Stimulated activated CD4-positive, alpha-beta T cell treated with anti-CD3 and anti-CD28 coated beads, Interleukin-1b, Interleukin-23, amount 100 ng/mL, for 48 hours (primary cell): ENCODE measurements at places on chromosomes 7 and 10.

DNA sequence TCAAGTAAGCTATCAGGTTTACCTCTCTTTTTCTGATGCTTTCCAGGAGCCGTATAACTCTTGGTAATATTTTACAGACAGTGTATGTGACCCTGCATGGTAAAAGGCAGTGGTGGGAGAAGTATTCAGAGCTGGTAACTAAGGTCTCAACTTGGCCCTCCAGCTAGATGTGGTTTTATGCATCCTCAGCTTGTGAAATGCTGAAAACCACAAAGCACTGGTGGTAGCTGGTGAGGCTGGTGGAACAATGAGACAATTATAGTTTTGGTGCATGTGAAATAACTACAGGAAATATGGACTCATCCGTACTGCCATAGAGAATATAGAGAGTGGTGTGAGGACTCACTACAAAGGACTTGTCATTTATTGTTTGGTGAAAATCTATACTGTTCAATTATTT is 383.0 kb upstream of the PCDH15 start:
- no peak for DNase-seq

DNA sequence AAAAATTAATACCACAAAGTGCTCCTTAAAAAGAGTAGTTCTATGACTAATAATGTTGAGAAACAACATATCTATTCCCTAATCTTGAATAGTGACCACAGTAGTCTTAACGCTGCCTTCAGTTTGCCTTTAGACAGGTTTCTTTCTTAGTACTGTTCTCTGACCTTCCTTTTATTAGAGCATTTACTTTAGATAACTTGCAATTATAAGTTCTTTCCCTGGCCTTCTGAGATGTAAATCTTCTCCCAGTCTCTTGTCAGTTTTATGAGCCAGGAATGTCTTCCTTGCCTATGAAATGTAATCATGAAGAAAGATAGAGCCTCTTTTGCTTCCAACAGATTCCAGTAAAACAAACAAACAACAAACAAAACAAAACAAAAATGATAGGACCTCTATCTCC is 1119.8 kb upstream of the LRRTM3 start:
- DNase-seq: no peak

GRCh38 chr10:106242301-106242700 is 922.2 kb downstream of the SORCS1 start:
- no peak for DNase-seq

- no peak for DNase-seq
These were observed 187.5 kb downstream of the GPAM start for GRCh38 chr10:111996103-111996502.

DNA sequence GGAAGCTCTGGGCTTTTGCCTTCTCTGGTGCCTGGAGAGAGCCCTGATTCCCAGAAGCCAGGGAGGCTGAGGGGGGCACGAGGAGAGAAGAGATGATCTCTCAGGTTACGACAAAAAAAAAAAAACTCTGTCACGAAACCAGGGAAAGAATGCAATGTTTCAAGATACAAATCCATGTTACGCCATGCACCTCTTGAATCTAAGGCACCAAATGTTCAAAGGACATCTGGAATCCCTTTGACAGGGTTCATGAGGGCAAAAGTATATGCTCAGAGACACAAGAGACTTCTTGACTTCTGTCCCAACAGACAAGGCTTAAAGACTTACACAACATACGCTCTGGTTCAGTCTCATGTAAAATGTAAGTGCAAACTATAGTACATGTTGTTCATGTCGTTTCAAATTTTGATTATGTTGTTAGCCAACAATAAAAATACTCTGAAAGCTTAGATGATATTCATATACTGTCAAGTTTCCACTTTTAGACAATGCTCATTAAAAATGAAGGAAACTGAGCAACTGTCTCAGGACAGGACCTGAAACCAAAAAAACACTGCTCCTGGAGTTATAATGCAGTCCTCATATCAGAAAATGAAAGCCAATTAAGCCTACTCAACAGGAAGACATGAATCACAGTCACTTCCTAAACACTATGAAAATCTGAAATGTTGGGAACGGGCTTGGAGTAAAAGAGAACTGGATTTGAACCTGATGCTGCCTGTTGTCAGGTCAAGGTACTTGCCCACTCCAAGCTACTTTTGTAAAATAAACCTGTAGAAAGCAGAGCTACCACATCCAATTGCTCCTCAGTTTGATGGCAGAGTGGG is 72.3 kb downstream of the CHCHD3 start:
- DNase-seq: no peak

DNA sequence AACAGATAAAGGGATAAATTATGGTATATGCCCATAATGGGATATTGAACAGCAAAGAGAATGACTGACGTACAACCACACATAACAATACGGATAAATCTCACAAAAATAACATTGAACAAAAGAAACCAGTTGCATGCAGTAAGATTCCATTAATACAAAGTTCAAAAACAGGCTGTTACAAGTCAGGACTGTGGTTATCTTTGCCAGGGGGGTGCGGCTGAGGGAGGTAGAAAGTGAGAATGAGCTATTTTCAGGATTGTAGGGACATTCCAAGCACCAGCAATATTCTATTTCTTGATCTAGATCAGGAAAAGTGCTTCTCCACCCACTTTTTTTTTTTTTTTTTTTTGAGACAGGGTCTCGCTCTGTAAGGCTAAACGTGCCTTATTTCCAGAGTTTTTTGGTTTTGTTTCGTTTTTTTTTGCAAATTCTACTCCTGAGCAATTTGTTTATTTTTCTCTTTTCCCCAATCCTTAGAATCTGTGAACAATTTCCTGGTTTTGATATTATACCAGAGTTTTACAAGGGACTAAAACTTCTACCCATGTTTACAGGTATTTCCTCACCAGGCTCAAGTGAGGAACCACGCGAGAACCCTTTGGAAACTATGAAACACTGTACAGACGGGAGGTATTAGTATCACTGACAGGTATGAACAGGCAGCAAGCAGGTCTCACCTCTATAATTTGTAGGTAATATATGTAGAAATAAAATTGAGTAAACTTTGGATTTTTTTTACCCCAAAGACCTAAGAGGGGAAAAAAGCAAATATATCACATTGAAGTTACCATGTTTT is 9.9 kb downstream of the SMURF1 start:
- DNase-seq: no peak

- DNase-seq: no peak
These were observed 15.4 kb downstream of the AHCYL2 start for GRCh38 chr7:129240119-129240820.

DNA sequence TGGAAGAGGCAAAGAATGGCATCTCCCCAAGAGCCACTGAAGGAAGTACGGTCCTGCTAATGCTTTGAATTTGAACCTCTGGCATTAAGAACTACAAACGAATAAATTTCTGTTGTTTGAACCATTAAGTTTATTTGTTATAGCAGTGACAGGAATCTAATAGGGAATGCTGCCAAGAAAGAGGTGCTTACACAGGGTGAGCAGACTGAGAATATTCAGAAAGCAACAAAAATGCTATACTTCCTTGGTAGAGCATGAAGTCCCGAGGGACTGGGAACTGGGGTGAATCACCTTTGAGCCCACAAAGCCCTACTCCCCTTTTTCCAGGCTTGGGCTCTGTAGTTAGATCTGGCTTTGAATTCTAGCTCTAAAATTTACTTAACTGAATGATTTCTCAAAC is 45.0 kb downstream of the PANK1 start:
- no peak for DNase-seq

DNA sequence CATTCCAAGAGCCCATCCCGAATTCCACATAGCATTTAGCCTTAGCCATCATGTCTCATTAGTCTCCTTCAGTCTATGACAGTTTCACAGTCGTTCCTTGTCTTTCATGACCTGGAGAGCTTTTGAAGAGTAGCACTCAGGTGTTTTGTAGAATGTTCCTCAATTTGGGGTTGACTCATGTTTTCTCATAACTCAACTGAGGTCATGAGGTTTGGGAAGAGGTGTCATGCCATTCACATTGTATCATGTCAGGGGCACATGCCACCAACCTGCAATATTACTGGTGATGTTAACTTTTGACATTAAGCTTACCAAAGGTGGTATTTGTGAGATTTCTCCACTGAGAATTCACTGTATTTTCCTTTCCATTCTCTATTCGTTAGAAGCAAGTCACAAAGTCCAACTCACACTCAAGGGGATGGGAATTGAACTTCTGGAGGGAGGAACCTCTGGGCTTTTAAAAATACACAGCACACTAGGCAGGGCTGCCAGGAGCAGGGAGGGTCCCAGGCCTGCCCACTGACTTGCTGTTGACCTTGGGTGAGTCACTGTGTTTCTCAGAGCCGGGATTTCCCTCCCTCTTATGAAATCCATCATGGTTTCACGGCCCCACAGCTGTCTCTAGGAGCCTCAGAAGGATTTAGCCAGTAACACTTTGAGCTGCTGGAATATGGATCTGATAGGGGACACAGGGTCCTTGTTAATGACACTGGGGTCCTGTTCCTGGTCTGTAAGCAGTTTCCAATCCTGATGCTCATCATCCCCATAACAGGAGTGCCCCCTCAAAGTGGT is 74.4 kb upstream of the TCF7L2 start:
- no peak for DNase-seq
